ENCODE measurements at places on chromosomes 6 and 20.

DNA sequence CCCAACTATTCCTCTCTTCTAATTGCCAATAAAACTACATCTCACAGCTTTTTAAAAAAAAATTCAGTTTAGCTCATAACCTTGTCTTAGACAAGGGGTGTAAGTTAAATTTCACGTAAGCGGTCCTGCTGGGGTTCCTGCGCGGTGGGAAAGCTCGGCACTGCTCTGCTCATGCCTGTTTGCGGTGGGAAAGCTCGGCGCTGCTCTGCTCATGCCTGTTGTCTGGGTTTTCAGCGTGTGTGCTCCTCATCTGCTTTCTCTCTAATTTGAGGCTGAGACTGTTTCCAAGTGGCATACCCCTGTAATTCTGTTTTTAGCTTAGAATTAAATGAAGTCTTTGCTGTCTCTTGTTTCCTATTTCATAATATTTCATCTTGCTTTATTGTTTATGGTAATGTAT is 18.6 kb downstream of the ARID1B start:
- DNase-seq = no peak

DNA sequence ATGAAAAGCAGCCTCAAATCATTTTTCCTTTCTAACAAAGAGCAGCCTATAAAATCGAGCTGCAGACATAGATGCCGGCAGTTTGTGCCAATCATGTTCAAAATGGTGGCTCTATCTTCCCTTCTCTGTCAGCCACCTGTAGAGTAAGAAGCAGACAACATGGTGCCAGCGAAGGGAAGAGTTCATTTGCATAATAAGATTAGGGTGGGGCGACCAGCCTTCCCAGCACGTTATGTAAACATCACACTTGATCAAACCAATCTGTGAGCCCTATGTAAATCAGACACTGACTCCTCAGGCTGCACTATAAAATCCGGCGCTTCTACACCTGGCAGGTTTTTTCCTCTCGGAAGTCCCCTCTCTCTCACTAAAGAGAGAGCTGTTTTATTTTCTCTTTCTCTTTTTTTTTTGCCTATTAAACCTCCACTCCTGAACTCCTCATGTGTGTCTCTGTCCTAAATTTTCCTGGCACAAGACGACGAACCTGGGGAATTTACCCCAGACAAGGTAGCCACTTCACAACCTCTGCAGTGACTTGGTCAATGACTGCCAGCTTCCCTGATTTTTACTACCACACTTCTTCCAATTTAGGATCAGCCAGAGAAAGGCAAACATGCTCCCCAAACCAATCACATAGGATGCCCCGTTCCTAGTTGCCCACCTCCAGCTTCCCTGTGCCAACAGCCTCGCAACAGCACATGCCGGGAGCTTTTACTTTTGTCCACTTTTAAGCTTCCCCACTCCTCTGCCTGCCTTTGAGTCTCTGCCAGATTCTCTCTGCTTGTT is 12.9 kb downstream of the TPMT start:
- no peak for DNase-seq

- DNase-seq = no peak
Measured at GRCh38 chr6:13796781-13797180, 17.6 kb downstream of the MCUR1 start.

- DNase-seq = no peak
Measured at GRCh38 chr20:18541741-18542140, 25.5 kb upstream of the SMIM26 start.

DNA sequence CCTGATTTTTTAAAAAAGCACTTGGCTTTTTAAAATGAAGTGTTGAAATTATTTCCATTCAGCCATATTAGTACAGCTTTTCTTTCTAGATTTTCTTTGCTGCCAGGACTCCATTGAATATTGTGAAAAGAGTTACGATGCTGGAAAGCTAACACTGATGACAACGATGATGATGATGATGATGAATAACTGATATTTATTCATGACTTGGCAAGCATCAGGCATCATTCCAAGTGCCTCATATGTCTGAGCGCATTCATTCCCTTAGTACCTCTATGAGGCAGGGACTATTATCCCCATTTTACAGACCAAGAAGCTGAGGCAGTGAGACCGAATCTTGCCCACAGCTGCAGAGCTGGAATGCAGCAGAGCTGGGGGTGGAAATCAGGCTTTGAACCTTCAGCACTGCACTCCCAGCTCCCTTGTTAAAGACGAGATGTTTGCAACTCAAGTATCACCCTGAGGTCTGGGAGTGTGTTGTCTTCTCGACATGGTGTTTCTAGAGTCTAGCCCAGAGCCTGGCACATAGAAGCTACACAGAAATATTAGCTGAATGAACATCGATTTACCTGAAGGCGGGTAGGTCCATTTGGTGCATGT is 85.5 kb upstream of the FRMD1 start:
- no peak for DNase-seq

- DNase-seq = no peak
Measured at GRCh38 chr6:128648022-128648598, 127.7 kb upstream of the PTPRK start.

DNA sequence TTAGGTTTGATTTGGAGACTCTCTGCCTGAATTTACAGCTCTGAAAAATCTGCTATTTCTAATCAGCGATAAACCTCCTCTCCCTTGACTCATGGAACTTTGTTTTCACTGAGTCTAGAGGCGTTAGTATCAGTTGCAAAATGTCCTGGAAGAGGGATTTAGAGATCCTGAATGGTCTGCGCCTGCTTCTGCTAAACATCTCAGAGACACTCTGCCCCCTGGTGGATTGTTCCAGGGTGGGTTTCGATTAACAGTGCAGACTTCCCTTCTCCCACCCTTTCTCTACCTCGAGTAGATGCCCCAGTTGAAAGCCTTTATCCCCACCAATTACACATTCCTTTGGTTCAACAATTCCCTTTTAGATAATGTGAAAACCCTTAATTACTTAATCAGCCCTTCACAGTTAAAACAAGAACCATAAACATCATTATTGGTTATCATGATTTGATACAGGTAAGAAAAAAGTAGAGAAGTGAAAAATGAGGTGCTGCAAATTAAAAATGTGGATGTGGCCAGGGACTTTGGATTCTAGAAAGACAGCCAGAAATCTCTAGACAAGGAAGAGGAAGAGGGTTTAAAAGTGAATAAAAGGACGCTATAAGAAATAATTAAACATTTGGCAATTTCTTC is 5.5 kb downstream of the HTR1B start:
- no peak for DNase-seq

GRCh38 chr6:45265246-45265645 is 62.9 kb upstream of the RUNX2 start:
- no peak for DNase-seq

- no peak for DNase-seq
Measured at GRCh38 chr20:22941550-22941949, 93.6 kb upstream of the SSTR4 start.

DNA sequence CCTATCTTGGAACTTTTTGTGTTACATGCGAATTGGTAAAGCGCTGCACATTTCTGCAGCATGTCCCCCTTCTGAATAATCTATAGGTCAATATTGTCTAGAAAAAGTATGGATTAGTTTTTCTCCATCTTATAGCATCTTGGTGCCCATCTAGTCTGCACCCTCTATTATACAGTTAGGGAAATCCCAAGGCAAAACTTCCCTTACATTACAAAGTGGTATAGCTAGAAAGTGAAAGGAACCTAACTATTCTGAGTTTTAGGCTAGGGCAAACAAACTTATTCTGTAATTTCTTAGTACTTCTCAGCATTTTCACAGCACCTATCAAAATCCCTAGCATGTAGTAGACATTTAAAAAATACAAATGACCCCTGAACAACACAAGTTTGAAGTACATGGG is 133.5 kb upstream of the CCDC28A start:
- no peak for DNase-seq

DNA sequence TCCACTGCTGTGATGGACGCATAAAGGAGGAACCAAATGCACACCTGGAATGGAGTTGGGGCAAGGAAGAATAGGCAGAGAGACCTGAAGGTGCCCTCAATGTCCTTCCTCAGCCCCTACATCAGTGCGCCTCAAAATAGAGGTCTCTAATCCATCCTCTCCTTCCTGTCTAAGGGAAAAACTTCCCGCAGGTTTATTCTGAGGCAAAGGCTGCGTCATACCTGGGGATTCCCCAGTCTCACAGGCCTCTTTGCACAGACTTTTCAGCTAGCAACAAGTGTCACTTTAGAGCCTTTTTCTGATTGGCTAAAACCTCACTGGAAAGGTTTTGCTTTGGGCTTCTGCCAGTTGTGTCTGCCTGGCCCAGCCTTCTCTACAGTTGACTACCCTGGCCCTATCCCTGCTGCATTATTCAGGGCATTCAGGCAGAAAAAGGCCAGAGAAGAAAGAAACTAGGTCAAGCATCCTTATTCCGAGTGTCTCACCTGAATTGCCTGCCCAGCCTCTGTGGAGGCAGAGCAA is 1.8 kb upstream of the HLA-DQB1 start:
- no peak for DNase-seq

GRCh38 chr6:32609391-32609730 is 19.7 kb upstream of the HLA-DRB1 start:
- DNase-seq = no peak

DNA sequence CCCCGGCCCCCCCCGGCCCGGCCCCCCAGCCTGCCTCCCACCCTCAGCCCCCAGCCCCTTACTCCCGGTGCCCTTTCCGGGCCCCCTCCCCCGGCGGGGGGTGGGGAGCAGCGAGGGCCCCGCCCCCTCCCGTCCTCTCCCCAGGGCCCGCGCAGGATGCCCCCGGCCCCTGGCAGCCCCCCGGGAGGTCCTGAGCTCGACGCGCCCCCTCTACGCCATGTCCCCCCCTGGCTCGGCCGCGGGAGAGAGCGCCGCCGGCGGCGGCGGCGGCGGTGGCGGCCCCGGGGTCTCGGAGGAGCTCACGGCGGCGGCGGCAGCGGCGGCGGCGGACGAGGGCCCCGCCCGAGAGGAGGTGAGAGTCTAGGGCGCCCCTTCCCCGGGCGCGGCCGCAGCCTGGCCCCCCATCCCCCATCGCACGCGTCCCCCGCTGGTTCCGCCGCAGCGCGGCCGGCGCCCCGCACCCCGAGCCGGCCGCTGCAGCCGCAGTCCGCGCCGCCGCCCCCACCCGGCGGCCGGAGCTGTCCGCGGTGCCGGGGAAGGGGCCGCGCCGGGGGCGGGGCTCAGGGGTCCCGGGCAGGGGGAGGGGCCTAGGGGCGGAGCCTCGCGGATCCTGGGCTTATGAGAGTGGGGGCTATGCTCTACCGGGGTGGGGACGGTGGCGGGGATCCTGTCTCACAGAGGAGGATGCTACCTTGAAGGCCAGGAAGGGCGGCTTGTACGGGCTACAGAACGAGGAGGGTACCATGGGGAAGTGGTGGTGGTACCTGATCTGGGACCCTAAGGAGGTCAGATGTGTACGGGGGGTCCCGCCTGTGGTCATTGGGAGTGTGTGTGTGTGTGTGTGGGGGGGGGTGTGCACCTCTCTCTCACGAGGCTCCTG is 516 bp downstream of the TMEM151B start:
- no peak for DNase-seq

DNA sequence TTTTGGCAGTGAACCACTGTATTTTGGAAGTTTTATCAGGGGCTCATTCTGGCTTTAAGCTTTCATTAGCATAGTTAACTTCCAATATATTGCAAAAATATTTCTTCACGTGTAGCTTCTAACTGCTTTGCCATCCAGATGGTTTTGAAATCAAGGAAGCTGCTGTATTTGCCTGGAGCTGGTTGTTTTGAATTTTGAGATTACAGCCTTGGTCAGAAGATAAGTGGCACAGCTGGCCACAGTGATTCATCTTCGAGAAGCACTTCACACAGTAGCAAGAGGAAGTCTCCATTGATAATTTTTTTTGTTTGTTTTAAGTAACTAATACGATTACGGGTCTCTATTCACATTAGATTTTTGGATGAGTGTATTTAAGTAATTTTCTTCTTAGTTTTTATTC is 3.8 kb downstream of the APCDD1L start:
- DNase-seq = no peak

- no peak for DNase-seq
Measured at GRCh38 chr6:101705866-101706265, 312.4 kb downstream of the GRIK2 start.

DNA sequence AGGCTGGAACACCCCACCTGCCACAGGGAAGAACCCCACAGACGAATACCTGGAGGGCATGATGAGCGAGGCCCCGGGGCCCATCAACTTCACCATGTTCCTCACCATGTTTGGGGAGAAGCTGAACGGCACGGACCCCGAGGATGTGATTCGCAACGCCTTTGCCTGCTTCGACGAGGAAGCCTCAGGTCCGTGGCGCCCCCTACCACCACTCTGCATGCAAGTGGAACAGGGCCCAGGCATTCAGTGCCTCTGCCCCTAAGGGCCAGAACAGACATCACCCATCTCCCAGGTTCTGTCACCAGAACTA is 6.6 kb downstream of the MYL9 start:
- no peak for DNase-seq

DNA sequence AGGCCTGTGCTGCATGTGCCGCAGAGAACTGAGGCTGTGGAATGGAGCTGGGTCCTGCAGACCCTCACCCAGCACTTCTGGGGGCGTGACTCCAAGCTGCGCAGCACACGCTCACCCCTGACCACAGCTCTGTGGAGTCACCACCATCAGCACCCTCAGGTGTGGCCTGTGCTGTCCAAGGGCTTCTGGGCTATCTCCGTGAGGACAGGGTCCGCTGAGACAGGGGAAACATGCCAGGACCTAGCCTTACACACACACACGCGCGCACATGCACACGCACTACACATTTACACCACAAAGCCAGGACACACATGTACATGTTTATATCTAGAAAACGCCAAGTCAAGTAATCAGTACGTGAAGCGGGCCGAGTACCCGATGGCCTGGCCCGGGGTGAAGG is 26.8 kb upstream of the TCFL5 start:
- no peak for DNase-seq

GRCh38 chr6:44094403-44095242 is 32.6 kb downstream of the MRPL14 start:
- no peak for DNase-seq
